ENCODE measurements at places on chromosomes 13 and 19.

DNA sequence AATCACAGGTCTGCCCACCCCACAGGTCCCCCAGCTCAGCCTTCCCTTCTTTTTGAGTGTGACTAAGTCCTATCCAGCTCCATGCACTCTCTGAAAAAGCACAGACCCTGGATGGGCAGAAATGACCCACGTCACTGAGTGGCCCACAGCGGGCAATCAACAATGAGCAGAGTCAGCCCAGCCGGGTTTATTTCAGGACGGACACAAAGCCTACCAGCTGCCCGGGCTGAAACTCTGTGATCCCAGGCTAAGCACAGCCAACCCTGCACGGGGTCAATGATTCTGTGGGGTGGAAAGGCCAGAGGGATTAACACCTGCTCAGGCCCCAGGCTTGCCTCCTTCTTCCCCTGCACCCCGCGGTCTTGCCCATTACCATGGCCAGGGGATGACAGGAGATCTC lies 8.4 kb downstream of the NAPA start:
- no peak for DNase-seq

- DNase-seq, result no peak
Measured at GRCh38 chr19:2727640-2727944, 6.4 kb upstream of the DIRAS1 start.

- no peak for DNase-seq
Measured at GRCh38 chr19:29539131-29539530, 13.3 kb downstream of the VSTM2B start.

DNA sequence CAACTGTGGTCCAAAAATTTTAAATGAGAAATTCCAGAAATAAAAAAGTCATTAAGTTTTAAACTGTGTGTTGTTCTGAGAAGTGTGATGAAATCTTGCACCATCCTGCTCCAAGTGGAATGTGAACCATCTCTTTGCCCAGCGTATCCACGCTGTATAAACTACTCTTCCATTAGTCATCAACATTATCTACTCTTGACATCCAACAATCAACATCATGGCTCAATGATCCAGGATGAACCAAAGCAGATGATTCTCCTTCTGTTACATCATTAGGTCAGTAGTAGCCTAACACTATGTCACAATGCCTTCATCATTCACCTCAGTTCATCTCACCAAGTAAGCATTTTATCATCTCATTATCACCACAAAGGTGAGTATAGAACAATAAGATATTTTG lies 55.3 kb downstream of the SUCLA2 start:
- DNase-seq, result no peak

DNA sequence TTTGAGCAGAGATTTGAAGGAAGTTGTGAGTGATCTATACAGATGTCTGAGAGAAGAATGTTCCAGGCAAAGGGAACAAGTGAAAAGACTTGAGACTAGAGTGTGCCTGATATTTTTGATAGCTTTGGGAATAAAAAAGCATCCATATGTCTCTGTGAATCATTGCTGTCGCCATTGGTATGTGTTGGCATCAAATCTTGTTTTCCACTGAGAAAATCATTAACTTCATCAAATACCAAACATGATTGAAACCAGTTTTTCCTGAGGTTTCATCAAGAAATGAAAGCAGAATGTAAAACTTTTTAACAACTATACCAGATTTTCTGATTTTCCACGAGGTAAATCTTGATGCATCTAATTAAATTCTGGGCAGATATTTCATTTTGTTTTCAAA lies 862.6 kb downstream of the DIAPH3 start:
- DNase-seq, result no peak

DNA sequence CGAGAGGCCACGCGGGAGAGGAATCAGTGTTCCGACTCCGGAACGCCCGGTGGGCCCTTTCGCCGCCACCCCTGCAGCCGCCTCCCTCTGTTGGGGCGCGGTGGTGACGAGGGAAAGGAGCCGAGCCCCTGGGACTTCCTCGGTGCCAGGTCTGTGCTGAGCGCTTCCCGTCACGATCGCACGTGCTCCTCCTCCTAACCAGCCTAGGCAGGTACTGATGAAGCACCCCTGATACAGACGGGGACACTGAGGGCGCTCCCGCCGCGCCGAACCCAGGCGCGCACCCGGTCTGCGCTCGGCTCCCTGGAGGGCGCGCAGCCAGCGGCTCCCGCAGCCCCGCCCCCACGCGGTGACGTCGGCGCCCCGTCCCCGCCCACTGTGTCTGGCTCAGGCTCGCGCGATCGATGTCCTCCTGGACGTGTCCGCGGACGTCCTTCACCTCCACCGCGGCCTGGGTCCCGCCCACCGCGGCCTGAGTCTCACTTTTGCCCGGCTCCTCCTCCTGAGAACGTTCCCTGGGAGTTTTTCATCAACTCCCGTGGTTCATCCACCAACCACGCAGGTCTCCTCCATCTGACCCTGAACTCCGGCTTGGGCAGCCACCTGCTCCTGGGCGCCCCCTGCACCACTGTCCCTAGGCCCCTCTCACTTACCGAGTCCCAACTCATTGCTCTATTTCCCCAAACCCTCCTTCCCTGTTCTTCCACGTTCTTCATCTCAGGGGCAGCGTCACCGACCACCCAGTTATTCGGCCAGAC lies 2.6 kb upstream of the KLK15 start:
- no peak for DNase-seq

- DNase-seq, result no peak
Measured at GRCh38 chr19:1883784-1884183, 1.5 kb downstream of the ABHD17A start.

DNA sequence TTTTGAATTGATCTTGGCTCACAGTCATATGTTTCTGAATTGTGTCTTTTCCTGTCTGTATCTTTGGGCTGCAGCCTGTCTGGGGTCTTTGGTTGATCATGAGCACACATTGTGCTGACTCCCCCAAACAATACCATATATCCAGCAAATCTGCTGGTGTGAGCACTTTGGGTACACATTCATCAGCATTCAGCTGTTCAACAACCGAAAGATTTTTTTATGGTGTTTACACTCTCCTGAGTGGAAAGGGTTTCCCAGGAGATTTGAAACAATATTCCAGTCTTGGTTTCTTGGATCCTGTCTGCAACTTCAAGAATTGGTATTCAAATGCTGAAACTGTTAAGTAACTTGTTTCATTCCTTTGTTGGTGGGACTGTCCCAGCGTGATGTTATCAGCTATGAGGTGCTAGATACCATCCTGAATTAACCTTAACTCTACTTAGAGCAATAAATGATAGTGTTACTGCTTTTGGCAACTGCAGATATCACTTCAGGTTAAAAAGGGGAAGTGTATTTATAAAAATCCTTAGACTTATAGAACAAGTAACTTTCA lies 78.4 kb upstream of the DIAPH3 start:
- DNase-seq, result no peak

- no peak for DNase-seq
Measured at GRCh38 chr13:25910991-25911419, 140.8 kb downstream of the SHISA2 start.

- DNase-seq, result no peak
Measured at GRCh38 chr19:17078920-17079709, 3.5 kb downstream of the MYO9B start.

GRCh38 chr13:60286707-60287106 lies 110.3 kb upstream of the TDRD3 start:
- DNase-seq, result no peak

- no peak for DNase-seq
Measured at GRCh38 chr19:29834991-29835846, 23.4 kb downstream of the CCNE1 start.

DNA sequence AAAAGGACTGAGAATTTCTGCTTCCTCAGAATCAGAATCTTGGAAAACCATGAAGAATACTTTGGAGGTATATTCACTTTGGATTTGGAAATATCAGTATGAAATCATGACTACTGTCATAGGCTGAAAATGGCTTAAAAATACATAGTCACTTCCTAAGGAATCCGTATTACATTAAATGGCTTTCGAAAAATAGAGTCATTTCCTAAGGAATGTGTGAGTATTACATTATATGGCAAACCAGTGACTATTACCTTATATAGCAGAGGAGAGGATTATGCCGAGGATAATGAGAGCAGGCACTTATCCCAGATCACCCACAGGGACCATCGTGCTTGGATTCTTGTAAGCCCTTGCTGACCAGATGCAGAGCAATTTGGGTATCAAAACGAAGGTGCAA lies 1471.8 kb downstream of the EFNB2 start:
- DNase-seq, result no peak

DNA sequence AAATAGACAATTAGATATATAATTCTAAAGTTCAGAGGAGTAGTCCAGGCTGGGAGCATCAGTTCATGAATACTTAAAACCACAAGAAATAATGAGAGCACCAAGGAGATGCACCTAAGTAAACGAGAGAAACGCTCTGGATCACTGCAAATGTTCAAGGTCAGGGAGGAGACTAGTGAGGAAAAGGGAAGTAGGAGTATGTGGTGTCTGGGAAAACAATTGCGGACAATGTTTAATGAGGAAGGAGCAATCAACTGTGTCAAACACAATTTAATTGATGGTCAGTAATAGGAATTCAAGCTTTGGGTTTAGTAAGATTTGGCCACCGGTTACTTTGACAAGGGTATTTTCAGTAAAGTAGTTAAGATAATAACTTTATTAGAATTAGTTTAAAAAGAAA lies 652.2 kb downstream of the DACH1 start:
- DNase-seq, result no peak

DNA sequence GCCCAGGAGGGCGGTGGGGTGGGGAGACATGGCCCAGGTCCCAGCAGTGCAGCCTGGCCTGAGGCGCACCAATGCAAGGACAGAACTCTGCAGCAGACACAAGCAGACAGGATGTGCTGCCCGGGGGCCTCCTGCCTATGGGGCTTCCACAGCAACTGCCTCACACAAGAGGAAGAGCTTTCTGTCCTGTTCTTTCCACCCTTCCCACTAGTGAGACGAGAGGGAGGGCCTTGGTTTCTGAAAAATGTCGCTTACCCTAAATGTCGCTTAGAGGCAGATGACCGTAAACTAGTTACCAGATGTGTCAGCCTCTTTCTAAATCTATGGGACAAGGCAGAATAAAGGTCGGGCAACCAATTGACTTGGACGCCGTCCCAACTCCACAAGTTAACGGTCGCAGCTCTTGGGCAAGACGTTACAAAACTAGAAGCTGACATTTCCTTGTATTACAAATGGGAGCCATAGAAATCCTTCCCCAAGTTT lies at the start of gene LAIR1:
Gene LAIR1, minus strand, starts transcription at position 157 of the 483 bp plus-strand sequence. Its CDS starts 127 bp downstream, at position 30.
- DNase-seq, result no peak

DNA sequence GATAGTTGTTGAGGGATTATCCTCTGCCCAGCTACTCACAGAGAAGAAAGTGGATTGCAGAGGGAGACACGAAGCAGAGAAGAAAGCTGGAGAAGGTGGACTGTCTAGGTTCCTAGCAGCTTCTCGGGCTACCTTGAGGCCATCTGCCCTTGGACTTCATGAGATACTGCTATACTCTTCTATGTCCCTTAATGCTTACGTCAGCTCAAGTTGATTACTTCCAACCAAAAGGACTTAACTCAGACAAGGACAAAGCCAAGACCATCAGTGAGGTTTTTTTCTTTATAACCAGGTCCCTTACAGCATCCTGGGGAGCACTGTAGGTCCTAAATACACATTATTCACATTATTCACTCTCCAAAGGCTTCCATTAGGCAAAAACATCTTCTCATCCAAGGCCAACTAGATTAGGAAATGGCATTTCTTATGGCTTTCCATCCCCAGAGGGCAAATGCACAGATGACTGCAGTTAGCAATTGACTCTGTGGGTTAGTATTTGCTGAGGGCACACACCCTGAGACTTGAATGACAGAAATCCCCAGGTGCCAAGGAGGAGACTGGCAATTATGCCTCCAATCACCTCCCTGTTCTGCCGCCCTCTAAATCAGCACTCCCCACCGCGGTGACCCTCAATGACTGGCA lies 4.1 kb upstream of the UBE2L5 start:
- DNase-seq, result no peak

DNA sequence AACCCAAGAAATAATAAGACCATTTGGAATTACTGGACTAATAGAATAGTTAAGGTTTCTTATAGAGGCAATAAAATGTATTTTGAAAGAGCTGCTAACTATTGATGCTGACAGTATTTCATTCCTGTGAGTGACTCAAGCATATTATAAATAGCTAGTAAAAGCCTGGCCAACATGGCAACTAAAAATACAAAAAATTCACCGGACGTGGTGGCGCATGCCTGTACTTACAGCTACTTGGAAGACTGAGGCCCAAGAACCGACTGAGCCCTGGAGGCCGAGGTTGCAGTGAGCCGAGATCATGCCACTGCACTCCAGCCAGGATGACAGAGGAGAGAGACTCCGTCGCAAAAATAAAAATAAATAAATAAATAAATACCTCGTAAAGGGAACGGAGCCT lies 5.4 kb upstream of the ICAM3 start:
- DNase-seq, result no peak

GRCh38 chr13:24064371-24064770 lies 96.1 kb upstream of the SPATA13 start:
- DNase-seq, result no peak

DNA sequence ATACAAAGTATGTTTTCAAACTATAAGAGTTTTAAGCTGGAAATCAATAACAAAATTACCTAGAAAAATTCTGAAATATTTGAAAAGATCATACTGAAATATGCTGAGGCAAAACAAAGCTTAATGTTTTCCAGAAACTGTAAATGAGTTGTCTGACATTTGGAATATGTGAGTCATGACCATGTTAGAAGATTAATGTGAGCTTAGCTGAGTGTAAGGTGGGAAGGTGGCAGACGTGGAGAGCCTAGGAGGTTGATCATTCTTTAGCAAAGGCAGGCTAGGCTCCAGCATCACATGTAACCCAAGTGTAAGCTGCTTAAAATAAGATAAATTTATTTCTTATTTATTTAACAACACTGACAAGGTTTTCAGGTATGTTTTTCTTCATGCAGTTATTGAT lies 2086.1 kb upstream of the PCDH20 start:
- DNase-seq, result no peak

- DNase-seq, result no peak
Measured at GRCh38 chr13:41487222-41487621, 29.9 kb downstream of the RGCC start.

- DNase-seq, result no peak
Measured at GRCh38 chr13:85009447-85009846, 789.8 kb downstream of the SLITRK6 start.

DNA sequence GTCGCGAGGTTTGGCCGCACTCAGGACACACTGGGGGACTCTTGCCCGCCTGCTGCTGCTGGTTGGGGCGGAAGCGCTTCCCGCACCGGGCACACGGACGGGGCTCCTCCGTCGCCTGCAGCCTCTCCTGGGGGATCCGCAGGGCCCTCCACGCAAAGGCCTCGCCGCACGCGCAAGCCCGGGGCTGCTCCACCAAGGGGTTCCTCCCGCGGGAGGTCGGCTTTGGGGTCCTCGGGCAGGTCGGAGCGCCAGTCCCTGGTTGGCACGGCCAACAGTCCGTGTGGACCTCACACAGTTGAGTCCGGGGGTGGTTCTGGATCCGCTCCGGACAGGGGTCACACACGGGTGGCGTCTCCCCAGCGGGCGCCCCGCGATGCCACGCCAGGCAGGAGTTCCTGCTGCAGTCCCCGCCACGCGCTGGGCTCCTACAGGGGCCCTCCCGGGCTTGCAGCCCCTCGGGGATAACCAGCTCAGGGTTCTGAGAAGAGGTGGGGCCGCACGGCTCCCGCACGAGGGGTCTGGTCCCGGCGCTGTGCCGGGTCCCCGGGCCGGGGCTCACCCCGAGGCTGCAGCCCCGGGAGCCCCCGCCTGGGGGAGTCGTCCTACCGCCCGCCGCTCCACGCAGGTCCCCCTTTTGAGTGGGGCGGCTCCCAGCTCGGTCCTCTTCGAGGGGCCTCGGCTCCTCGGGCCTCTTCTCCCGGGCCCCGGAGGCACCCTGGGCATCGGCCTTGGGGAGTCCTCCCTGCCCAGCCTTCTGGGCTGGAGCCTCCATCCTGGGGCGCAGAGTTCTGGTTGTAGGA lies 6.2 kb upstream of the ZNF497 start:
- DNase-seq, result no peak

GRCh38 chr19:37007587-37008220 lies 70.5 kb upstream of the ZNF420 start:
- peak; percentile 39 for DNase-seq
